ENCODE measurements at places on chromosomes 5 and 9. TPM values are rescaled to one million over a fixed set of nuclear protein-coding genes. Genes with fewer than 3 reads are reported as not detected.

DNA sequence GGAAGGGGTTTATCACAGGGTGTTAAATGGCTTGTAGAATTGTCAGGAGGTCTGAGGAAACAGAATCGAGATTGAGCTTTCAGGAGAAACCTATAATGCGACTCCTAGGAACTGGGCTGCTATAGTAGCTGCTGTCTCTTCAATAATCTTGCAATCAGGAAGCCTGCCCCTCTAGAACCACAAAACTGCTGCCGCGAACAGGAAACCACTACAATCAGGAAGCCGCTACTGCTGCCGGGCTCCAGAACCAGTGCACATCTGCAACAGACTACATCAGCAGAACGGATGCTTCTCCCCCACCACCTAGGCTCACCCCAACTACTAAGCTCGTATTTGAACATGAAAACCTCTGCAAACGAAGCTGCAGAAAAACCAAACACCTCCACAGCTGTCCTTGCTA lies 31.6 kb downstream of the TNFSF8 start:
- peak overlapping the region; percentile 68 for H3K27ac ChIP-seq
- peaks cover 83% of the 10 kb centered on the region for H3K4me1 ChIP-seq
- H3K36me3 ChIP-seq = no peaks in the 10 kb centered on the region
- no peaks in the 10 kb centered on the region for H3K27me3 ChIP-seq
- peak; percentile 82 for DNase-seq

DNA sequence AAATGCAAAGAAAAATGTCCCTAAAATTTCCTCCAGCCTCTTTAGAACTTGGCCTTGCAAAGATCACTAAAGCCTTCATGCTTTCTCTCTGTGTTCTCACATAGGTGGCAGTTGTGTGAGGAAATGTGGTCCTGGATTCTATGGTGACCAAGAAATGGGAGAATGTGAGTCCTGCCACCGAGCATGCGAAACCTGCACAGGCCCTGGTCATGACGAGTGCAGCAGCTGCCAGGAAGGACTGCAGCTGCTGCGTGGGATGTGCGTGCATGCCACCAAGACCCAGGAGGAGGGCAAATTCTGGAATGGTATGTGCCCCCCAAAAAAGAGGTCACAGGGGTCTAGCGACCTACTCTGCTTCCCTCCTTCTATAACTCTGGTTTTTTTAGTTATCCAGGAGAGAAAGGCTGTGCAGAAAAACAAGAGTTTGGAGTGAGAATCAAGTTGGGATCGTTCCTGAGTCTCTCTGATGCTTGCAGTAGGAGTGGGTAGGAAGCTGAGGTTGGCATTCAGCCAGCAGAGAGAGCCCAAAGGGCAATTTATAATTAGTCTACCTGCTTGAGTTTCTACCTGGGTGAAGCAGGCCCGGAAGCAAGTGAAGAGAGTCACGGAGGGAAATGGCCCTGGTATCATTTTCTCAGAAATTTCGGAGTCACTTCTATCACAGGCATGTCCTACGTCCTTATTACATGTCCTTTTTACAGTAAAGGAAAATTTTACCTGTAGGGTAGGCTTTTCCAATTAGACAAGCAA lies 97.5 kb downstream of the RFK start:
- H3K36me3 ChIP-seq = no peaks in the 10 kb centered on the region
- no peak overlapping the region for H3K27ac ChIP-seq
- no peaks in the 10 kb centered on the region for H3K4me1 ChIP-seq
- peaks cover 6% of the 10 kb centered on the region for H3K27me3 ChIP-seq
- no peak overlapping the region for H3K4me3 ChIP-seq

- H3K4me3 ChIP-seq = no peak overlapping the region
- no peak for DNase-seq
- H3K27me3 ChIP-seq = no peaks in the 10 kb centered on the region
- peaks cover 2% of the 10 kb centered on the region for H3K4me1 ChIP-seq
- no peaks in the 10 kb centered on the region for H3K36me3 ChIP-seq
- no peak overlapping the region for H3K27ac ChIP-seq
Observed at GRCh38 chr5:143340891-143341685, 62.4 kb downstream of the NR3C1 start.

Gene SIT1
- 56.2 TPM for total RNA-seq

- no peaks in the 10 kb centered on the region for H3K4me1 ChIP-seq
- no peak for DNase-seq
- no peaks in the 10 kb centered on the region for H3K27me3 ChIP-seq
- no peak overlapping the region for H3K4me3 ChIP-seq
- H3K27ac ChIP-seq = no peak overlapping the region
- H3K36me3 ChIP-seq = no peaks in the 10 kb centered on the region
Observed at GRCh38 chr9:98607152-98607551, 101.6 kb downstream of the GABBR2 start.

Gene TMEM215
- total RNA-seq = not detected

DNA sequence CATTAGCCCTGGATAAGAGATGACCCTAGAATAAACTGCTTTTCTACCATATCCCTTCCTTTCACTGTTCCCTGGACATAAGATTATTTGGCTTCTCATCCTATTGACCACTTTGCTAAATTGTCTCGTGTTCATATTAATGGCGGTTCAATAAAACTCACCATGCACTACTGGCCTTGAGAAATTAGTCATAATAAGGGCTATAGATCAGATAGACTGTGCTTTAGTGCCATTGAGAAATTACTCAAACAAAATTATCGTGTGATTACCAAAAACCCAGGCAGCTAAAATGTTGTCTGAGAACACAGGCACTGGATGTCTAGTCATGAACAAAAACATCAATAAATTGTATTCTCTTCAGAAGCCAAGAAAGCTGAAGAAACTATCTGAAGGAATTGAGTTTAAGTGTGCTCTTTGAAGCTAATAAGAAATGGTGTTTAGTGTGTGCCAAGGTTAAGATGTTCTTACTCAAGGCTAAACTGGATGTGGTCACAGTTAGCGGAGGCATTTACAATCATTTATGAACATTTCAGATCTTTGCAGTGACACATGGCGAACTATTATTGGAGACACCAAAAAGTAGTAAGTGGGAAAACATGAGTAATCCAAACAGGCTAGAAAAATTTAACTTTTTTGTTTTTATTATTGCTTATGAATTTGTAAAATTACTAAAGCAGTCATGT lies 460.4 kb upstream of the RORB start:
- no peak overlapping the region for H3K4me3 ChIP-seq
- no peak overlapping the region for H3K27ac ChIP-seq
- peak; percentile 11 for DNase-seq
- no peaks in the 10 kb centered on the region for H3K4me1 ChIP-seq
- H3K27me3 ChIP-seq = no peaks in the 10 kb centered on the region
- no peaks in the 10 kb centered on the region for H3K36me3 ChIP-seq

- H3K4me3 ChIP-seq = peak overlapping the region; percentile 57
- H3K4me1 ChIP-seq = peaks cover 79% of the 10 kb centered on the region
- H3K27me3 ChIP-seq = no peaks in the 10 kb centered on the region
Observed at GRCh38 chr9:89482901-89483361, 15.0 kb downstream of the SEMA4D start.

Gene IFNK
- not detected for total RNA-seq

DNA sequence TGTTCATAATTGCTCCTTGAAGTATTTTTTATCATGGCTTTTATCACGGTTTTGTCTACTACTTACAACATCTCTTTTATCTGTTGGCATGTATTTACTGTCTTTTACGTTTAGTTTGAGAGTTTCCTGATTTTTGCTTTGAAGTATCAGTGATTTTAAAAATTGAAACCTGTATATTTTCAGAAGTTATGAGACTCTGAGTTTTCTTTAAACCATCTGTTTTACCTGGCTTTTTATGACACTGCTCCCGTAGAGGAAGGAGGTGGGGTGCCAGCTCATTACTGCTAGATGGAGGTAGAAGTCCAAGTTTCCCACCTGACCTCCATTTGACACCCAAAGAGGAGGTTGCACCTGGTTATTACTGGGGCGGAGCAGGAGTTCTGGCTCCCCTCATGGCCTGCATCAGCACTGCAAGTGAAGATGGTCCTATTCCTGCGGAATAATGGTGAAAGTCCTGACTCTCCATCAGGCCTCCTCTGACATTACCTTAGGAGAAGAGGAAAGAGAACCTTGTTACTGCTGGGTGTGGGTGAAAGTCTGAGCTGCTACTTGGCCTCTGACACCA lies 10.0 kb upstream of the ZNF131 start:
- peaks cover 15% of the 10 kb centered on the region for H3K4me1 ChIP-seq
- H3K27ac ChIP-seq = peak overlapping the region; percentile 54
- H3K27me3 ChIP-seq = no peaks in the 10 kb centered on the region
- DNase-seq = peak; percentile 25
- no peak overlapping the region for H3K4me3 ChIP-seq
- H3K36me3 ChIP-seq = no peaks in the 10 kb centered on the region

Gene SNAPC4
- total RNA-seq = 15.7 TPM

GRCh38 chr9:32455738-32456137 lies 70.3 kb downstream of the RIGI start:
- no peaks in the 10 kb centered on the region for H3K4me1 ChIP-seq
- no peak overlapping the region for H3K4me3 ChIP-seq
- no peaks in the 10 kb centered on the region for H3K27me3 ChIP-seq
- H3K36me3 ChIP-seq = no peaks in the 10 kb centered on the region
- DNase-seq = no peak

DNA sequence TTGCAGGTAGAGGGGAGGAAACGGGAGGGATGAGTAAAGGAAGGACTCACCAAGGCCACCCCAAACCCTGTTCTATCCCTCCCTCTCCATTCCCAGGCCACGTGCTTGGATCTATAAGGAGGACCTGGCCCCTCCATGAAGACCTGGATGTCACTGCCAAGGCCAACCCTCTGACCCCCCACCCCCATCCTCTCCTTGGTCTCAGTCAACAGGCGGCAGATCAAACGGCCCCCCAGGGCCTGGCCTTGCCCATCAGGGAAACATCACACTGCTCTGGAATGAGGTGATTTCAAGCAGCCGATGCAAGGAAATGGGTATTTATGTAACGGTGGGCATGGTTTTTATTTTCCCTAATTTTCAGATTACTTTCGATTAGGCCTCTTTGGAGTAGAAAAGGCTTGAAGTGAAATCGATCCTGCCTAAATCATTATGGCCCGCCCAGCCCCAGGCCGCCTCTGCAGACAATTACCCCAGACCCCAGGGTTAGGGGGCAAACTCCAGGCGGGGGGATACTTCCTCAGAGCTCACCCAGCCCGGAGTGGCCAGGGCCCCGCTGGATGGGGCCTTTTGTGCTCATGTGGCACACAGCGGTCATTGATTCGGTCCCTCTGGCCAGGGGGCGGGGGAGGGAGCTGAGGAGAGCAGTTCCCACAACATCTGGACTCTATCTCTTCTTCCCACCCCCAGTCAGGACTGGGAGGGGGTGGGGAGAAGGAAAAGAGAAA lies 125.3 kb downstream of the PHF2 start:
- no peaks in the 10 kb centered on the region for H3K4me1 ChIP-seq
- no peaks in the 10 kb centered on the region for H3K36me3 ChIP-seq
- no peak overlapping the region for H3K27ac ChIP-seq
